HFFc6 (cell line): ENCODE measurements at places on chromosomes 12 and 14. TPM values are rescaled to one million over a fixed set of nuclear protein-coding genes. Genes with fewer than 3 reads are reported as not detected.

SLCO1B3 gene
- not detected in 3 replicates for total RNA-seq

PRPH gene
- not detected in 3 replicates for total RNA-seq

CAPS2 gene
- total RNA-seq: 2.0 to 2.5 TPM (median 2.2 TPM) in 3 replicates

ESR2 gene
- not detected in 2 replicates for total RNA-seq

MYF6 gene
- not detected in 3 replicates for total RNA-seq

HPD gene
- 0.14 TPM in 1 of 3 replicates, not detected in the others for total RNA-seq

DNA sequence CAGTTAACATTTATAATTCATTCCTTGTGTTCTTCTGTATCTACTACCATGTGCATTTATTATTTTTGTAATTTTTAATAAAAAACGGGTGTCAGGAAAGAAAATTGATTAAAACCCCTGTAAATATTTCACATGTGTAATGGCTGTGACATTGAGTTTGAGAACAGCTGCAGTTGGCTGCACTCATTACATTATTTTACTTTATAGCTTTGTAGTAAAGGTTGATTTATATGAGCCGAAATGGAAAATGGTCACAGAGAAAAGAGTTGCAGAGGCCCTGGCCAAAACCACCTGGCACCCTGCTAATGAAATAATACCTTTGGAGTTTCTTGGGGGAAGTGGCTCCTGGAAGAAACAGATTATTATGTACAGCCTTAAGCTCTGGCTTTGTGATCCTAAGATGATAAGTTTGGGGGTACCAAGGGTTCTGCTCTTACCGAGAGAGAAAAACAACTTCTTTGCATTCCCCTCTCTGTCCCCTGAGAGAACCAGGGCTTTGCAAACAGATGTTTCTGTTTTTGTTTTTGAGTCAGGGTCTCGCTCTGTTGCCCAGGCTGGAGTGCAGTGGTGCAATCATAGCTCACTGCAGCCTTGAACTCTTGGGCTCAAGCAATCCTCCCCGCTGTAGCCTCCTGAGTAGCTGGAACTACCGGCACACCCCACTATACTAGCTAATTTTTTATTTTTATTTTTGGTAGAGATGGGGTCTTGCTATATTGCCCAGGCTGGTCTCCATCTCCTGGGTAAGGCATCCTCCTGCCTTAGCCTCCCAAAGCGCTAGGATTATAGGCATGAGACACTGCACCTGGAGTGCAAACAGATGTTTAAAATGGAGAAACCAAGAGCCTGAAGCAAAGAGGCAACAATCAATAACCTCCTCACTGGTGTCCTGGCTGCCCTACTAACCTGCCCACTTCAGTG is 9.7 kb upstream of the DYNLL1 start:
- no peak overlapping the region for H3K4me3 ChIP-seq
- no peak for DNase-seq
- peaks cover 14% of the 10 kb centered on the region for H3K4me1 ChIP-seq
- H3K27me3 ChIP-seq: no peaks in the 10 kb centered on the region
- peaks cover 17% of the 10 kb centered on the region for H3K36me3 ChIP-seq

DNA sequence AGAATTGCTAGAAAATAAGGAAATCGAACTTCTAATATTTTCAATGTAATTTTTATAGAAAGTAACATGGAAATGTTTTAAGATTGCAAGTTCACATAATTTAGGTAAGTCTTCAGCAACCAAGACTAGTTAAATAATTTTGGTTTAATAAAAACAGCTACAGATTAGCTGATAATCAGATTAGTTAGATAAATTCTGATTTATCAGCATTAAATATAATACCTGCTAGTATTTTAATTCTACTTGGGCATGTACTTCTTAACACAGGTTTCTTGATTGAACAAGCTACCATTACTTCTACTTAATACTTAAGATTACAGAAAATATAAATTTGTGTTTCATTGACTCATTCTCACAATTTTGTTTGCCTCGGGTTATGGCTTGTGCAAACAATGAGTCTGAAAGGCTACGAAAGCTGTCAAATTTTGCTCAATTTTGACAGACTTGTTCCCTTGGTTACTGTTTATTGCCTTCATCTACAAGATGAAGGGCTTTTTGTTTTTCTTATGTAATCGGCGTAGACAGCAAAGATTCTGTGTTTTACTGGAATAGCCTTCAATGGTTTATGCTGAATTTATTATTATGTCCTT is 116.1 kb upstream of the NUDT4 start:
- H3K4me1 ChIP-seq: peaks cover 7% of the 10 kb centered on the region
- H3K4me3 ChIP-seq: no peak overlapping the region
- no peaks in the 10 kb centered on the region for H3K36me3 ChIP-seq
- DNase-seq: no peak
- H3K27ac ChIP-seq: no peak overlapping the region

DNA sequence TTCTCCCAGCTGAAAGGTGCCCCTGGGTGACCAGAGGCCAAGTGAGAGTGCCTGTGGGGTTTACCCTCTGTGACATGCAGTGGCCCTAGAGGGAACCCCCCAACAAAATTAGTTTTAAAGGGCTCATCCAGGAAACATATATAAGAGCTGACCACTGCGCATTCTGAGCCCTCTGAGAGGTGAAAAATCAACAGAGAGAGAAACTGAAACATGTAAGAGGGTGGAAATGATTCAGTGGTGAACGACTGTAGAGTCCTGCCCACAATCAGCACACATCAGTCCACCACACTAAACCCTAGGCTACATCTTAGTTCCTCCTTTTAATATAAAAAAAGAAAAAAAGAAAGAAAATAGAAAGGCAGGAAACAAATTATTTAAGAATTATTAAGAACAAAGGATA is 21.0 kb upstream of the ACSM4 start:
- peaks cover 4% of the 10 kb centered on the region; the same call in 1 of the 2 replicates for H3K27me3 ChIP-seq
- no peaks in the 10 kb centered on the region for H3K36me3 ChIP-seq
- H3K4me3 ChIP-seq: no peak overlapping the region
- no peak overlapping the region for H3K27ac ChIP-seq
- no peaks in the 10 kb centered on the region for H3K4me1 ChIP-seq

GRCh38 chr14:52146504-52146903 is 77.6 kb upstream of the NID2 start:
- no peak for DNase-seq
- no peak overlapping the region for H3K27ac ChIP-seq
- no peak overlapping the region for H3K4me3 ChIP-seq
- no peaks in the 10 kb centered on the region for H3K4me1 ChIP-seq

DNA sequence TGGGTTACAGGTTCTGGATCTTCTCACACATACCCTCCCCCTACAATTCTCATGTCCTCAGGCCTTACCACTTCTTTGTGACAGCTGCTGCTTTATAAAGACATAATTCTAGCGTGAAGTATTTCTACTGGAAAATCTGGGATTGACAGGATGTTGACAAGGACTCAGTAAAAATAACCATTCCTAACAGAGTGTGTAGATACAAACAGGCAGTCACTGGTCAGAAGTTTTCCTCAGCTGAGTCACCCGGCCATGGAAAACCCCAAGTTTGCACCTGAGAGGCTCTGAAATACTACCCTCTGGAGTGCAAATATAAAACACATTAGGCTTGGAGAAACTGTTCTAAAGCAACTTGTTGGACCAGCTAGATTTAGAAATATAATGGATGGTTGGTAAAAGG is 54.4 kb downstream of the SPPL3 start:
- H3K36me3 ChIP-seq: no peaks in the 10 kb centered on the region
- H3K27ac ChIP-seq: peak overlapping the region; percentile 45
- H3K27me3 ChIP-seq: no peaks in the 10 kb centered on the region
- H3K4me1 ChIP-seq: peaks cover 56% of the 10 kb centered on the region

- no peak overlapping the region for H3K4me3 ChIP-seq
- no peaks in the 10 kb centered on the region for H3K4me1 ChIP-seq
- no peak for DNase-seq
- no peak overlapping the region; the same call in 1 of the 2 replicates for H3K27ac ChIP-seq
- H3K27me3 ChIP-seq: peaks cover 2% of the 10 kb centered on the region; the same call in 1 of the 2 replicates
Observed at GRCh38 chr12:112066566-112066965, 42.0 kb downstream of the NAA25 start.

DNA sequence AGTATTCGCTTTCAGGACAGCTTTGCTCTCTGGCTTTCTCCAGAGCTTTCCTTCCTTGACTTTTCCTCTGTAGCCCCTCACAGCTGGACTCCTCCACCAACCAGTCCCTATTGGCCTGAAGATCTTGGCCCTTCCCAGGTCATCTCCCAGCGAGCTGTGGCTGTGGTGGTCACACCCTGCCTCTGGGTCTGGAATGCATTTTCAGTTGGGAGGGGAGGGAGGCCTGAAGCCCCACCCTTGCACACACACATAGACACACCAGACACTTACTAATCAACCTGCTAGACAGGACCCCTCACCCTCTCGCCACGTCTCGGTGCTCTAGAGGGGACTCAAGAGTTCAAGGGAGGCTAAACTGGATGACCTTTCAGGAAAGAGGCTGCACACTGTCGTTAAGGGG is 13.9 kb downstream of the JDP2 start:
- H3K4me1 ChIP-seq: peaks cover 44% of the 10 kb centered on the region
- H3K4me3 ChIP-seq: peak overlapping the region; percentile 37; the same call in 1 of the 2 replicates
- no peak for DNase-seq

- no peaks in the 10 kb centered on the region for H3K27me3 ChIP-seq
- peak overlapping the region; percentile 80 for H3K27ac ChIP-seq
- H3K4me3 ChIP-seq: peak overlapping the region; percentile 42; the same call in 1 of the 2 replicates
- peaks cover 10% of the 10 kb centered on the region; the same call in 1 of the 2 replicates for H3K36me3 ChIP-seq
- DNase-seq: peak; percentile 73
Observed at GRCh38 chr14:20327005-20327869, 5.8 kb downstream of the CCNB1IP1 start.

- H3K27ac ChIP-seq: peak overlapping the region; percentile 87
- peaks cover 2% of the 10 kb centered on the region for H3K27me3 ChIP-seq
- H3K36me3 ChIP-seq: peaks cover 10% of the 10 kb centered on the region
- DNase-seq: no peak
- H3K4me3 ChIP-seq: no peak overlapping the region
Observed at GRCh38 chr12:75685617-75686225, 174.3 kb upstream of the KRR1 start.

DNA sequence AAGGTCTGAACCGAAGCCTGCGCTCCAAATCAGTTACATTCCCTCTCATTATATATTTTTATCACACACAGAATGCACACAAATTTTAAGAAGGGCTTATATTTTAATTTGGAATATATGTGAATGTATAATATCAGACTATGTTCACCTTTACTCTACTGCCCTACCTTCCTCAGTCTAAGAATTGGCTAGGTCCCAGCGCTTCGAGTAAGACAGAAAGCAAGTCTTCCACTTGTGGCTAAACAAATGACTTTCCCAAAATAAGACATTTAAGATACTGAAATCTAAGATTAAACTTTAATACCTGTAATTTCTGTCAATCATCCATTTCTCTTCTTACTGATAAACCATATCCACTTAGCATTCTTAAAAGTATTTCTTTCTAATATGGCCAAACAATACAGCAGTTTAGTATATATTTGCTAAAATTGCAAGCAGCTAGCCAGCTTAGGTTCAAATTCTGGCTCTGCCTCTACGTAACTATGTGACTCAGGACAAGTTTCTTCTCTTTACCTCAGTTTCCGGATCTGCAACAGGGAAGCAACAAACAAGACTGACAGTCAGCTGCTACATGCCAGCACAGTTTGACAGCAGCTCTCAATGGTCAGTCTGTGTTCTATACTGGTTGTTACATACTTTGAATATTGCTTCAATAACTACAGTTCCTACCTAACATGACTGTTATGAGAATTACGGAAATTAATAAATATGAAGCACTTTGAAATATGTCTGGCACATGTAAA is 2.0 kb downstream of the INTS13 start:
- H3K27ac ChIP-seq: no peak overlapping the region
- H3K4me3 ChIP-seq: peak overlapping the region; percentile 96
- DNase-seq: no peak
- peaks cover 39% of the 10 kb centered on the region for H3K4me1 ChIP-seq
- peaks cover 7% of the 10 kb centered on the region; the same call in 1 of the 2 replicates for H3K36me3 ChIP-seq

DNA sequence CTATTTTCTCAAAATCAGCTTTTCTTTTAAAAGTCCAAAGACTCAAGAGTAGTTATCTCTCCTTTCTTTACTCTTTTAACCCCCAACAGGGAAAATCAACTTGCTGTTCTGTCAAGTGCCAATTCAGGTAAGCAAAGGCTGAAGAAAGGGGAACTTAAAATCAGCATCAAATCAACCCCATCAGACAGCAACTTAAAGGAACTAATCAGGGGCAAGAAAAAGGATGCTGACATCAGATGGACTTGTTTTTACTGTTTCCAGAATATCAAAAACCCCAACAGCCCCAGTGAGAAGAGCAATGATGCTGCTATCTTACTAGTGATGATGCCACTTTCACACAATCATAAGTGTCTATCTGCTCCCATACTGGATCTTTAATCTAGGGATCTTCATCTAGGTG is 3.4 kb downstream of the BAZ2A start:
- H3K27me3 ChIP-seq: no peaks in the 10 kb centered on the region; the same call in 1 of the 2 replicates
- H3K4me1 ChIP-seq: peaks cover 62% of the 10 kb centered on the region

GRCh38 chr14:49972823-49973222 is 79.9 kb downstream of the ARF6 start:
- H3K27me3 ChIP-seq: peaks cover 4% of the 10 kb centered on the region; the same call in 1 of the 2 replicates
- H3K4me3 ChIP-seq: peak overlapping the region; percentile 85
- peak; percentile 88 for DNase-seq
- H3K4me1 ChIP-seq: peaks cover 82% of the 10 kb centered on the region
- peak overlapping the region; percentile 96 for H3K27ac ChIP-seq

- peaks cover 7% of the 10 kb centered on the region for H3K27me3 ChIP-seq
- no peak overlapping the region for H3K27ac ChIP-seq
- no peak for DNase-seq
- no peak overlapping the region for H3K4me3 ChIP-seq
- peaks cover 4% of the 10 kb centered on the region; the same call in 1 of the 2 replicates for H3K36me3 ChIP-seq
- H3K4me1 ChIP-seq: peaks cover 24% of the 10 kb centered on the region
Observed at GRCh38 chr12:56995201-56995929, 11.0 kb downstream of the ZBTB39 start.

DNA sequence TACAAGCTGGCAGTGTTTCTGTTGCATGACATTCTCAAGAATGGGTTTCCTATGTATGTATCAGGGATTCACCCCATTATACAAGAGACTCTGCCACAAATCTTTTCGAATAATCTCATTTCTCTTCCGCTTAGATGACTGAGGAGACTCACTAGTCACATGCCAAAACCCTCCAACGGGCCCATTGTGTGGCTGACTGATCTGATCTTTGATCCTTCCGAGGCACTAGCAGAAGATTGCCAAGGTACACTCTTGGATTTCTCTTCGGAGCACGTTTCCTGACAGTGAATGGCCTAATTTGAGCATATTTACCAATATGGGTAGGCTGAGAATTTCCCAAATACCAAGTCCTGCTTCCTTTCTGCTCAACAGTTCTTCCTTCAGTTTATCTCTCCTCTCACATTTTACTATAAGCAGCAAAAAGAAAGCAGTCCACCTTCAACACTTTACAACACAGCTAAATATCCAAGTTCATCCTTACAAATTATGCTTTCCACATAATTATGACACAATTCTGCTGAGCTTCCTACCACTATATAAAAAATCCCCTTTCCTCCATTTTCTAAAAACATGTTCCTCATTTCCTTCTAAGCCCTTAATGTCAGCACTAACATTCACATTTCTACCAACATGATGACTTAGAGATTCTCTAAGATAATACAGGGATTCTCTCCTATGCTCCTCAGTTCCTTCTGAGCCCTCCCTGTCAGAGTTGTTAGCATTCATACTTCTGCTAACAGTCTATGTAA is 11.0 kb downstream of the PRPH start:
- DNase-seq: no peak
- no peak overlapping the region for H3K4me3 ChIP-seq
- H3K27me3 ChIP-seq: peaks cover 31% of the 10 kb centered on the region

- H3K36me3 ChIP-seq: peaks cover 32% of the 10 kb centered on the region
- H3K4me1 ChIP-seq: peaks cover 41% of the 10 kb centered on the region
- peak overlapping the region; percentile 94 for H3K27ac ChIP-seq
Observed at GRCh38 chr12:56128670-56129205, 671 bp downstream of the ESYT1 start.
